Endodermal cell (in vitro differentiated cells): ENCODE measurements at places on chromosomes 3 and 15.

DNA sequence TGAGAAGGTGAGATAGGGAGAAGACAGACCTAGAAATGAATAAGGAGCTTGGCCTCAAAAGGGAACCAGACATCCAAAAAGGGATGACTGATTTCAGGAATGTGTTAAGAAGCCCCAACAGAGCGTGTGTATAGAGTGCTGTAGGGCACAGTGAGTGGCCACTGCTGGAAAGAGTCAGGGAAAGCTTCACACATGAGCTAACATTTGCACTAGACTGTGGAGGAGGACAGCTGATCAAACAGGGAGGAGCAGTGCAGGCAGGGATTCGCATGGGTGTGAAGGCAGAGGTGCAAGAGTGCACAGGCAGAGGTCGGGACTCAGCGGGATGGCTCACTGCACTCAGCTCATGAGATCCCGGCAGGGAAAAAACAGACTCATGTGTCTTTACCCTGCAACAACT, 61.8 kb downstream of the NPTN start:
- no peak for DNase-seq

GRCh38 chr3:40191850-40192448, 117.6 kb upstream of the EIF1B start:
- peak; percentile 90 for DNase-seq

GRCh38 chr3:4552811-4553210, 59.7 kb downstream of the ITPR1 start:
- DNase-seq = no peak

DNA sequence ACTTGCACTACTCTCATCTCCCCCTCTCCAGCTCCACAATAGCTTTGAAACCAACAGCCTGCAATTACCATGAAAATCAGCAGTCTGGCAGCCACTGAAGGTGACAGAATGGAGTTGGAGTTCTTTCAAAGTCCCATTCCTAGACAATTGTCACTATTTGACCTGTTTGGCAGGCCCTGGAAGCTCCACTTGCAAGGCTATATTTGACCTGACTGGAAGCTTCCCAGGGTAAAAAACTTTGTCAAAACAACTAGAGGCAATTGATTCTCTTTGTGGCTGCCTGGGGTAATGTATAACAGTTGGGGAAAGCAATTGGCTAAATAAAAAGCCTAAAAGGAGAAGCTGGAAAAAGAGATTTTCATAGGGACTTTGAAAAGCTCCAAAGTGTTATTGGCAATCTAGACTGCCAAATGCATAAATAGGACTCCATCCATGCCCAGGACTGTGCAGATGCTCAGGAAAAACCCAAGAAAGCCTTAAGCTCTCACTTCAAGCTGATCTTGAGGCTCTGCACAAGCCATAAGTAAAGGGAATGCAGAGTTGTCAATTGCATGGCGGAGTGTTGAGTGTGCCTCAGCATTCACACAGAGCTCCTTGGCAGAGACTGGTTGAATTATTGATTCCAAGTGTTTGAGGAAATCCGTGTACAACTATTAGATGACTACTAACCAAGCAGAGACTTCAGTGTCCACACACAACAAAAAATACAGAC, 18.3 kb downstream of the GREM1 start:
- DNase-seq = no peak

GRCh38 chr3:25548836-25549235, 115.9 kb downstream of the TOP2B start:
- no peak for DNase-seq

DNA sequence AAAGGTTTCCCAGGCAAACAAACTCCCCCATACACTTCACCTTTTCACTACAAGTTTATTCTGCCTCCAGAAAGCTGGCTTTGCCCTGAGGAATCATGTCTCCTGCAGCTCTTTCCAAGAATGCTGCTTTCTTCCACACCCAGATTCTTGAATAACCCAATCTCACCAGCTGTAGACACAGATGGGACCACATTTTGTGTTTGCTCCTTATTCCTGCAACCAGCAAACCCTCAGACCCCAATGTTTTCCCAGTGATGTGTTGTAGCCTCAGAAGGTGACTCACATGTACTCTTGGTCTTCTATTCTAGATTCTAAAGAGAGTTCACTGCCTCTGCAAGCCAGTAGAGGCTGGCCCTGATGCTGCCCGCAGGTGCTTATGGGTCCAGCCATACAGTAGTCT, 23.6 kb upstream of the TRIM59 start:
- DNase-seq = no peak
